Caki2 (cell line): ENCODE measurements at places on chromosomes 1 and 21. TPM values are rescaled to one million over a fixed set of nuclear protein-coding genes. Genes with fewer than 3 reads are reported as not detected.

SMG7 gene
- total RNA-seq, result 15.1 and 35.5 TPM in 2 replicates

DNA sequence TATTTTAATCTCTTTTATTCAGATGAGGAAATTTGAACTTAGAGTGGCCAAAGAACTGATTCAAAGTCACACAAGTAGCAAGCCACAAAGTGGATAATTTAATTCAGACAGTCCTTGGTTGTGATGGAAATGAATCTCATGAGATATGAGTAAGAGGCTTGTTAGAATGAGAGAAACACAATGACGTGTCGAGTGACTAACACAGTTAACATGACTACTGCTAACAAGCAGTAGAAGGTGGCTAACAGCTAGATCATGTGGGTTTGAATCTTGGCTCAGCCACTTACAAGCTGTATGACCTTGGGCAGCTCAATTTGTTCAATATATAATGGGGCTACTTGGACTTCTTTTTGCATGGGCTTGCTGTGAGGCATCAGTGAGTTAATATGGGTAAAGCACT lies 104.5 kb upstream of the LMO4 start:
- peak; percentile 77 for DNase-seq

DNA sequence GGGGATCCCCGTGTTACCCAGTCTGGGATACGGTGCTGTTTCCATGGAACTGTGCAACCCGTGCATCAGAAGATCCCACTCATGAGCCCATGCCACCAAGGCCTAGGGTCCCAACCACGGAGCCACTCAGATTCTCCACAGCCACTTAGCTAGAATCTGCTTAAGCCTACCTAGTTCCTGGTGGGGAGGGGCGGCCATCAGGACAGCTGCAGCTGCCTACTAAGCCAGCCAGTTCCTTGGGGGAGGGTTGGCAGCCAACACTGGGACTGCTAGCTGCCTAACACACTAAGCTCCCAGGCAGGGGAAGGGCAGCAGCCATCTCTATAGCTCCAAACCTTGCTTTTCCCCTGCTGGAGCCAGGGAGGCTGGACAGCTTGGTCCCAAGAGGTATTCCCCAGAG lies 549.2 kb upstream of the BRINP3 start:
- no peak for DNase-seq

DNA sequence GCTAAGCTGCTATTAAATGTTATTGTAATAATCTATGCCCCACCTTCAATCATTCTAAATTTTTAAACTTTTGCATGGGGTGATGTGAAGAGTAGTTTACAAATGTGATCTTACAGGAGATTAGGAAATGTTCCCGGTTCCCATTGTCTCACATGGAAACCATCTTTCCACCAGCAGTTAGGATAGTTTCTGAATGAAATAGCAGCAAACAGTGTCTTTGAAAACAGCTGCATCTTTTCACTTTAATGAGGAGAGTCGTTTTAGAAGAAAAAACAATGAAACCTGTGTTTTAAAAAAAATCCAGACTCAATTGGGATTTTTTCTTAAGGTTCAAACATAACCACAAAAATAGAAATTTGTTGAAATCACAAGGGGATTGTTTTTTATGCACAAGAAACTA lies 134.2 kb downstream of the TLR5 start:
- no peak for DNase-seq

SLC30A2 gene
- not detected in 2 replicates for total RNA-seq

DNA sequence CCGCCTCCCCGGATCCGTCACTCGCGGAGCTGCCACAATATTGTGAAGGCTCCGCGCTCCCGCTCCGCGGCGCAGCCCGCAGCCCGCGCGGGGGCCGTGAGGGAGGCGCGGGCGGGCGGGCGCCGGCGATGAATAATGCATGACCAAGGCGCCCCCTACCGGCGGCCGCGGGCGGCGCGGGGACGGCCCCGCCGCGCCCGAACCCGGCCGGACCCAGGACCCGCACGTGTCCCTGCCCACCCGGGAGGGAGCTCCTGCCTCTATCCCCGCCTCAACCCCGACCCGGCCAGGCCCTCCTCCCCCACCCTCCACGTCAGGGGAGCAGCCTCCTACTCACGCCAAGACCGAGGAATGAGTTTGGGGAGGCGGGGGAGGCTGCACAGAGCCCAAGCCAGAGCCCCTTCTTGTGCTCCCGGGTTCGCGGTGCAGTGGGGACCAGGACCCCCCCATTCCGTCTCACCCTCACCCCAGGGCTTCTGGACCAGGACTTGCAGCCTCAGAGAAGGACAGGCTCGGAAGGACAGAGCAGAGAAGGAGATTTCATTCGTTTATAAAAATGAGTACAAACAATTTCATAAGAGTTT lies 70.8 kb upstream of the CASZ1 start:
- peak; percentile 27 for DNase-seq

GRCh38 chr1:99943223-99943794 lies 26.5 kb upstream of the SLC35A3 start:
- peak; percentile 8 for DNase-seq

GRCh38 chr1:86504137-86504479 lies 35.4 kb downstream of the CLCA1 start:
- DNase-seq, result no peak

SLAMF1 gene
- total RNA-seq, result not detected in 2 replicates

GRCh38 chr1:102466487-102466886 lies 469.8 kb upstream of the OLFM3 start:
- no peak for DNase-seq

PADI2 gene
- 0.20 TPM in 1 of 2 replicates, not detected in the other for total RNA-seq

GRCh38 chr21:29187944-29188343 lies 57.5 kb downstream of the MAP3K7CL start:
- DNase-seq, result no peak

KRTAP19-3 gene
- not detected in 2 replicates for total RNA-seq

DNA sequence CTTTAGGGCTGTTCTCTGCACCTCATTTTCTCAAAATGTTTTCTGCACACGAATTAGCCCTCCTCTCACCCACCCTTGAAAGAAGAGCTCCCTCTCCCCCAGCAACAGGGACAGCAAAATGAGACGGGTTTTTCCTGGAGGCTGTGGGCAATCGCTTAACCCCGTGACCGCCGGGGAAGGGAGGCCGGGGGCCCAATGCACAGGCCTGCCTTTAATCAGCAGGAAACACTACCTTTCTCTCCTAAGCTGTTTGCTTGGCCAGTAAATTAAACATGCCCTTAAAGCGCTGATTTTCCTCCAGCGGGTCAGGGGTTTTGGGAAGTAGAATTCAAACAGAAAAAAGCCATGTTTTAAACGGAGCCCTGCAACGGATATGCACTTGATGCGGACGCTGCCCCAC lies 114.4 kb downstream of the PRDM16 start:
- DNase-seq, result no peak

DNA sequence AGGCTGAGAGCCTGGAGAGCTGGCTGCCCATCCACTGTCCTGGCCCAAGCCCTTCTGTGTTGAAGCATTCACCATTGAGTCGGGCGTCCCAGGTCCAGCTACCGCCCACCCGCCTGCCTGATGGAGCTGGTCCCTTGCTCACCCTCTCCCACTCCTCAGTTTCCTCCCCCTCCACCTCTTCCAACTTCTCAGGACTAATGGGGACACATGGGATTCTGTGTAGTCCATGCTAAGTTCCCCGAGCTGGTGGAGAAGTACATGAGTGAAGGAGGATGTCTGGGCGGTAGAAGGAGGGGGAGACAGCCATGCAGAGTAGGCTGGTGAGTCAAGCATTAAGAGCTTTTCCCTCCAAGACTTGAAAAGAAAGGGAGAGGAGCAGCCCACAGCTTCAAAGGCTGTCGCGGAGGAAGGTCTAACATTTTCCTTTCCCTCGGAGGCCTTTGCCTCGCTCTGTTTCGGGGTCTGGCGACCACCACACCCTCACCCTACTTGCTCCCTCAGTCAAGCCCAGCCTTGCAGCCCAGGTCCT lies 561 bp downstream of the SLC26A9 start:
- DNase-seq, result no peak

LHX8 gene
- total RNA-seq, result not detected in 2 replicates

CD244 gene
- total RNA-seq, result not detected in 2 replicates

- DNase-seq, result no peak
Measured at GRCh38 chr1:92273039-92273438, 25.7 kb downstream of the GLMN start.

DNA sequence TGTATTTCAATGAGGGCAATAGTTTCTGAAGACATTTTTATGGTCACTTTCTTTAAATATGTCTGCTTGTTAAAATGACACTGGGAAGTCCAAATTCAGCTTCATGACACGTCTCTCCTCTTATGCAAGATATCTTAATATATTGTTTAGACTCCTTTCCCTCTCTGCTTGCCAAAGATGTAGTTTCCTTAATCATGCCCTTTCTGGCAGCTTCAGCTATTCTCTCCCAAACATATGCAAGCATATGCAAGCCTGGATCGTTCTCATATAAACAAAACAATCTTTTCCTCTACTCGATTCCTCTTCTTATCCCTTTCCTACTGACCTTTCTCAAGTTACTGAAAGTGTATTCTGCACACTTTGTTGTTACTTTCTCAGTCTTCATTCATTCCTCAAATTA lies 372.2 kb downstream of the PTBP2 start:
- DNase-seq, result no peak

GRCh38 chr1:116769561-116769977 lies 15.3 kb downstream of the CD2 start:
- DNase-seq, result no peak

DNA sequence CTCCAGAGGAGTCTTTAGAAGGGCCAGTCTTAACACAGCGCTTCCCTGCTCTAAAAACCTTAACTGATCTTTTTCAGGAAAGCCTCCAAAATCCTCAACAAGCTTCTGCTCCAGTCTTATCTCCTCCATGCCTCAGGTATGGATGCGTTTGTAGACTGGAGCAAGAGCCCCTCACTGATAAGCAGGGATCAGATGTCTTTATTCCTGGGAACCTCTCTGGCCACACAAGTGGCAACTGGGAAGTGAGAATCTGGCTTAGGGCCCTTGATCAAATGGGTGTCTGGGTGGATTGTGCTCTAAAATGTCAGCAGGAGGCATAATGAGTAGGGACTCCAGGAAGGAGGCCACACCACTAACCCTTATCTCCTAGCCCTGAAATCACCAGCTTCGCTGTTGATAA lies 1.4 kb downstream of the ZBTB8A start:
- peak; percentile 7 for DNase-seq

PLEKHN1 gene
- total RNA-seq, result 0.17 and 2.3 TPM in 2 replicates

GRCh38 chr1:203871114-203871880 lies 9.9 kb downstream of the SNRPE start:
- peak; percentile 47 for DNase-seq

DNA sequence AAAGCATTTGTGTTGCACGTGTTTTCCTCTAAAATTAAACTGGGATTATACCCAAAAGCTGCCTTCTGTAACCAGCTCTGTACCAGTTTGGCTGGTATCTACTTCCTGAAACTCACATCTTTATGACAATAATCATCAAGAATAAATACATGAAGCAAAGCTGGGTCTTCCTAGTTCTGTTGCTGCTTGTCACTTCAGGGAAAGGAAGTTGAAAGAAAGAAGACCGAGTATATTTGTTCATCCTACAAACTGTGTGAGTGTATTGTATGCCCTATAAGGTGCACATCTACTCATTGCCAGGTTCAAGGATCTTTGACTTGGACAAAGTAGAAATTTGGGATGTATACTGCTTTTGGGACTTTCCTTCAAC lies 29.1 kb upstream of the IFNGR2 start:
- no peak for DNase-seq

DNA sequence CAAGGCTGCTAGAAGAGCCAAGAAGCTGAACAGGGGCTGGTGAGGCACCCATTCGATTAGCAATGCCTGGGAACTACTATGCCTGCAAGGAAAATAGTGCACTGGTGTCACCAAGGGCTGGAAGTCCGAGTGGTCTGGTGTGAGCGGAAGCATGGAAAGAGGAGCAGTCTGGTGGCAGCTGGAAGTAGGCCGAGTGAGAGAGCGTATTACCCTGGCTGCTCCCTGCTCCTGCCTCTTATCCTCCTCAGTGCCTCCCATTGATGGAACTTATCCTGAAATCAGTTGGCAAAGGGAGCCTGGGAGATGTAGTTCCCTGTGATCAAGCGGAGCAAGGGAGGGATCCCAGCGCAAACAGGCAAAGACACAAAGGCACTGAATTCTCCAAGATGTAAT lies 9.6 kb downstream of the SMAP2 start:
- DNase-seq, result no peak

- DNase-seq, result no peak
Measured at GRCh38 chr1:16116625-16117024, 39.2 kb downstream of the EPHA2 start.

DNA sequence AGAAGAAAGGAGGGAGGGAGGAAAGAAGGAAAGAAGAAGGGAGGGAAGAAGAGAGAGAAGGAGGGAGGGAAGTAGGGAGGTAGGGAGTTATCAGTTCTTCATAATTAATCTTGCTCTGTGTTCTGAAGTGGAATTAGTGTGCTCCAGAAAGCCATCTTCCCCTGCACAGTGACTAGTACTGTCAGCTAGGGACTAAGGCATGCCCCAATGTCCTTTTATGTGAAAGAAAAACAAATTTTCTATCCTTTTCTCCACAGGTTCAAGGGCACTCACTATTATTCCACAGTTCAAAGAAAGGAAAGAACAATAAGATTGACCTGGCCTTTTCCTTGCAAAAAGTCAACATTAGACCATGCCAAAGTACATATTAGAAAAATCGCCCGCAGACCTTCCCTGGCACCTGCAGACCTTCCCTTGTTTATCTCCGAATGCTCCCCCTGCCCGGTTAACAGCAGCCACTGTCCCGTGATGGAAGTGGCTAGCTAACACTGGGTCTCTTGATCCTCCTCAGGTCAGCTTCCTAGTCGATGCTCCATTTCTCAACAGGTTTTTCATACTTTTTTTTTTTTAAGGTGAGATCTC lies 107.2 kb upstream of the EDEM3 start:
- DNase-seq, result no peak

SPRR1A gene
- not detected in 2 replicates for total RNA-seq

DNA sequence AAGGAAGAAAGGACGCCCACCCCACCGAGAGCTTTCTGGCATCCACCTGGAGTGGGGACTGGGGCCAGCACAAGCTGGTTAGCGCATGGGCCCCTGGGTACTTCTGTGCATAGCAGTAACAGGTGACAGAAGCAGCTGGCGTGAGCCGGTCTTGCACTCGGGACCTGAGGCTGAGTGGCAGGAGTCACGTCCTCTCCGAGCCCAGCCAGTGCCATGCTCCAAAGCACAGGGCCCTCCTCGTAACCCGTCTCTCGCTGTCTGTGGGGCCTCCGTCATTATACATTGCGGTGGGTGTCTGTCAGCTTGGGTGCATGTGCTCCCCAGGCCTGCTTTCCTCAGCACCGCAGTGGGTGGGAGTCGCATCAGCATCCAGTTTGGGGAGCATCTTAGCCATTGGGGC lies 87.6 kb upstream of the VAMP3 start:
- no peak for DNase-seq

- no peak for DNase-seq
Measured at GRCh38 chr1:181803421-181803820, 258.1 kb downstream of the ZNF648 start.

RYR2 gene
- 0.98 and 1.0 TPM in 2 replicates for total RNA-seq

CELA2B gene
- not detected in 2 replicates for total RNA-seq

LCE1D gene
- not detected in 2 replicates for total RNA-seq
